Calu3 (cell line): ENCODE measurements at places on chromosomes 3 and 15. TPM values are rescaled to one million over a fixed set of nuclear protein-coding genes. Genes with fewer than 3 reads are reported as not detected.

The FBXW12 gene
- total RNA-seq: not detected in 2 replicates

The USP50 gene
- not detected in 2 replicates for total RNA-seq

The CELSR3 gene
- 24.9 and 28.5 TPM in 2 replicates for total RNA-seq

The LYZL4 gene
- total RNA-seq: not detected in 2 replicates

The ISLR2 gene
- not detected in 2 replicates for total RNA-seq

The GOLGA8R gene
- total RNA-seq: 0.24 and 0.50 TPM in 2 replicates

The SLC6A1 gene
- not detected in 2 replicates for total RNA-seq

The CCR8 gene
- not detected in 2 replicates for total RNA-seq

The PARP9 gene
- 71.2 and 128 TPM in 2 replicates for total RNA-seq

The RASGRF1 gene
- total RNA-seq: 2.2 and 2.9 TPM in 2 replicates

The ISG20 gene
- total RNA-seq: 75.6 and 155 TPM in 2 replicates

The MYEF2 gene
- 25.4 and 31.1 TPM in 2 replicates for total RNA-seq

The EOMES gene
- total RNA-seq: 0.61 and 0.73 TPM in 2 replicates

The CLDN16 gene
- total RNA-seq: 2.9 and 4.8 TPM in 2 replicates

The PLD1 gene
- total RNA-seq: 58.5 and 61.2 TPM in 2 replicates

The OR4F15 gene
- not detected in 2 replicates for total RNA-seq

The P2RY13 gene
- total RNA-seq: not detected in 2 replicates

The IGDCC3 gene
- total RNA-seq: not detected in 2 replicates

The MRAS gene
- total RNA-seq: 12.7 and 13.2 TPM in 2 replicates

The CADM2 gene
- total RNA-seq: 0.71 and 1.3 TPM in 2 replicates

The FBN1 gene
- 0.93 and 1.1 TPM in 2 replicates for total RNA-seq

The PCOLCE2 gene
- total RNA-seq: 5.6 and 9.6 TPM in 2 replicates

The SENP5 gene
- 34.0 and 35.2 TPM in 2 replicates for total RNA-seq

The ALDH1L1 gene
- 4.4 and 11.2 TPM in 2 replicates for total RNA-seq

The GATM gene
- 4.1 and 4.2 TPM in 2 replicates for total RNA-seq

The ZKSCAN7 gene
- total RNA-seq: 0.39 and 0.59 TPM in 2 replicates

The LRRC15 gene
- total RNA-seq: 0.05 TPM in 1 of 2 replicates, not detected in the other

The FGD5 gene
- not detected in 2 replicates for total RNA-seq

The CFAP20DC gene
- total RNA-seq: 5.8 and 5.9 TPM in 2 replicates

The CHRNA5 gene
- 34.9 and 47.0 TPM in 2 replicates for total RNA-seq

The LRTM1 gene
- not detected in 2 replicates for total RNA-seq

The ASB14 gene
- total RNA-seq: 0.12 and 0.40 TPM in 2 replicates

The STARD5 gene
- total RNA-seq: 1.4 and 1.9 TPM in 2 replicates

The GOLGA6L4 gene
- 2.0 and 3.2 TPM in 2 replicates for total RNA-seq

The ZIC4 gene
- total RNA-seq: not detected in 2 replicates

The FES gene
- total RNA-seq: 1.6 and 1.7 TPM in 2 replicates

The MCF2L2 gene
- total RNA-seq: 0.27 and 0.35 TPM in 2 replicates

The GCNT3 gene
- 11.6 and 15.4 TPM in 2 replicates for total RNA-seq

The ITGA11 gene
- not detected in 2 replicates for total RNA-seq

The CACNA2D3 gene
- total RNA-seq: not detected in 2 replicates

The CHRNA7 gene
- total RNA-seq: 2.0 and 2.4 TPM in 2 replicates

The VEPH1 gene
- total RNA-seq: 26.0 and 35.1 TPM in 2 replicates

The TMEM45A gene
- total RNA-seq: 0.73 and 0.95 TPM in 2 replicates

The SEMA3G gene
- 0.12 and 0.33 TPM in 2 replicates for total RNA-seq

The PYGO1 gene
- 2.5 and 2.8 TPM in 2 replicates for total RNA-seq

The HES1 gene
- 141 and 160 TPM in 2 replicates for total RNA-seq

The CYP8B1 gene
- total RNA-seq: not detected in 2 replicates

The AMIGO3 gene
- 0.49 and 0.73 TPM in 2 replicates for total RNA-seq

The GOLGA6L7 gene
- not detected in 2 replicates for total RNA-seq

The GLDN gene
- not detected in 2 replicates for total RNA-seq

The C3orf49 gene
- total RNA-seq: not detected in 2 replicates

The FOXL2 gene
- 0.42 and 0.86 TPM in 2 replicates for total RNA-seq

The SUMF1 gene
- total RNA-seq: 24.8 and 31.8 TPM in 2 replicates

The ARL6 gene
- 5.2 and 5.6 TPM in 2 replicates for total RNA-seq

The IQCH gene
- 5.5 and 8.1 TPM in 2 replicates for total RNA-seq

The PRRT3 gene
- 1.2 and 1.6 TPM in 2 replicates for total RNA-seq

The ACTRT3 gene
- 2.2 and 2.5 TPM in 2 replicates for total RNA-seq

The SLC22A13 gene
- 3.2 and 3.5 TPM in 2 replicates for total RNA-seq

The LNP1 gene
- 1.2 and 1.8 TPM in 2 replicates for total RNA-seq
